CD4-positive, alpha-beta memory T cell (primary cell): ENCODE measurements at places on chromosomes 5 and 9.

DNA sequence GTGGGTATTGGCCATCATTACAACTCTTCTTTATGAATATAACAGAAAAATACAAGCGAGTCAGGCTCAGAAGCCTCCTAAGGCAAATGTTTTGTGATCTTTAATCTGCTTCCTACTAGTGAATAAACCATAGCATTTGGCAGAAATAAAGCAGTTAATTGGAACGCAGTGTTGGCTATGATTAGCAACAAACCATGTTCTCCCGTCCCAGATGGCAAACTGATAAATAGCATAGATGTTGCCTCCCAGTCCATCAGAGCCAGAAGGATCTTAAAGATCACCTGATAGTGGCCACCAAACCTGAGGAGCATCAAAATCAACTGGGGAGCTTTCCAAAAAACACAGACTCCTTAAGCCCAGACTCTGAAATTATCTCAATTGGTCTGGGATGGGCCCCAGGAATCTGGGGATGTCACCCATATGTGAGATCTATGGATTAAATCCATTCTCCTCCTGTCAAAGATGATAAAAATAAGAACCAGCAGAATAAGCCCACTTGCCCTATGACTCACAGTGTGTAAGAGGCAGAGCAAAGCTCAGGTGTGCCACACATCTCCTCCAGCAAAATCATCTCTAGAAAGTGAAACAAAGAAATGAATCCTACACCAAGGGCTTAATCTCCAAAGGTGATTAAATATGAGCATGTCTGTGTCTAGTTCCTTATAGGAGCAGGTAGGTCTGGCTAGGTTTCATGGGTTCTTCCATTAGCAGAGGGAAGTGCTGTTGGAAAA lies 50.3 kb downstream of the APBA1 start:
- DNase-seq, result no peak

- DNase-seq, result no peak
Measured at GRCh38 chr9:93306081-93306480, 122.1 kb downstream of the WNK2 start.

DNA sequence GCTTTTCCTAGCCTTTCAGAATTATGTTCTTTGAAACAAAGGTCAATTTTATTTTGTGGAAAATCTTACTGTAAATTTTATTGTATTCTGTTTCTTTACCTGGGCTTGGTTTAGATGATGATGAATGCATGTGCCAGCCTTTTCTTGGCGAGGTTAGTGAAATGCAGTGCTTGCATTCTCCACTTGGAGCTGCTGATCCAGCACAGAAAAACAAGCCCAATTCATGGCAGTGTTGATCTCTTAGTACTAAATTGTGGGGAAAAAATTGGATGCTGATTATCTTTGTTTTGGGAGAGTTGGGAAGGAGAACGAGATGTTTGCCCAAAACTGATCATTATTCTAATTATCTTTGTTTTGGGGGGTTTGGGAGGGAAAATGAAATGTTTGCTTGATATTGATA lies 3.7 kb downstream of the HABP4 start:
- no peak for DNase-seq

DNA sequence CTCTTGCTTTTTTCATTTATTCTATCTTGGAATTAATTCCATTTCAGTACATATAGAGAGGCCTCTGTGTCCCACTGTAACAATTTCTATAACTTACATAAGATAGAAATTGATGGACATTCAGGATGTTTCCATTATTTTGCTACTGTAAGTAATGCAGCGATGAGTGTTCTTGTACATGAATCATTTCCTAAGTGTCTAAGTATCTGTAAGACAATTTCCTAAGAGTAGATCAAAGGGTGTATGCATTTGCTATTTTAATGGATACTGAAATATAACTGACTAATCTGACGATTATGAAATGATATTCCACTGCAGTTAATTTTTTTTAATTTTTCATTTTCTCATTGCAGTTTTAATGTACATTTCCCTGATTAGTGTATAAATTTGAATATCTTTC lies 23.0 kb upstream of the RBM22 start:
- DNase-seq, result no peak

- DNase-seq, result no peak
Measured at GRCh38 chr5:155148694-155149093, 135.1 kb downstream of the KIF4B start.

- no peak for DNase-seq
Measured at GRCh38 chr9:36744678-36745077, 172.0 kb downstream of the MELK start.
